Stimulated activated CD8-positive, alpha-beta memory T cell treated with anti-CD3 and anti-CD28 coated beads, Interleukin-7, amount 100 ng/mL, for 1 hour (primary cell): ENCODE measurements at places on chromosomes 12 and 14.

GRCh38 chr12:113049976-113050742 lies 6.4 kb upstream of the DTX1 start:
- DNase-seq, result no peak

DNA sequence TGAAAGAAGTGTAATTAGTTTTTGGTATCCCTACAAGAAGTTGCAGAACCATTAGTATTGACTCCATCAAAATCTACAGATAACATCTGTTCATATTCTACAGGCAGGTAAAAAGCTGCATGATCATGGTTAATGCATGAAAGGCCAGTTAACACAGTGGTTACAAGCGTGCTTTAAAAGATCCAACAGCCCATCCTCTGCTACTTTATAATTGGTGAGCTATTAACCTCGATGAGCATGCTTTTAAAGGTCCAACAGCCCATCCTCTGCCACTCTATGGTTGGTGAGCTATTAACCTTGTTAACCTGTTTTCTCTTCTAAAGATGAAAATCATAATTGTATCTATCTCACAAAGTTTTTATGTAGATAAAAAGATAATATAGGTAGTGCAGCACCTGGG lies 289.3 kb downstream of the DUSP6 start:
- no peak for DNase-seq

GRCh38 chr12:122860040-122860853 lies 25.0 kb downstream of the HIP1R start:
- peak; percentile 74 for DNase-seq

DNA sequence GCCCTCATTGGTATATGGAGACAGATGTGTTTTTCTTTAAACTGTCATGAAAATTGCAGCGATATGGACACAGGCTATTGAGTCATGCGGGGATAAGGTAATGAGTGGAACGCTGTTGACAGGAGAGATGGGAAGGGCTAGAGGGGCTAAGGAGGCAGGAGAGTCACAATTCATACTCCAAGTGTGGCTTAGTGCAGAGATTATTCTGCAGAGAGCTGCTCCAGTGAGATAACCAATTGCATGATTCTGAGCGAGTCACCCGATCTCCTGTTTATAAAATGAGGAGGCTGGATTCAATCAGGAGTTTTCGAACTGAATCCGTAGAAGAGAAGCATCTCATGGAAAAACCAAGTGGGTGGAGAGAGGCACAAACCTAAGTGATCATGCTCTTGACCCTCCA lies 106.4 kb upstream of the PLEKHG7 start:
- no peak for DNase-seq

DNA sequence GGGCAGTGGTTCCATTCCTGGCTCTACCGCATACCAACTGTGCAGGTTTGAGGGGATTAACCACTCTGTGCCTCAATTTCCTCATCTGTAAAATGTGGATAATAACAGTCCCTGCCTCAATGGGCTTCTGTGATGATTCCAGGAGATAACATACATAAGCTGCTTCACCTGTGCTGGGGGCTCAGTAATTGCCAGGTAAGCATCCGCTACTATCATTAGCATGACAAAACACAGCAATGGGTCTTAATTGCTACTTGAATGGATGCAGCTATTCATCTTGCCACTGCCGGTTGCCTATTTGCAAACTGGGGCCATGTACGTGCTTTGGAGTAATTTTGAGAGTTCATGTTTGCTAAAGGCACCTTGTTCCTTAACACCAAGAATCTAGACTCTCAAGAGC lies 132.6 kb downstream of the TMEM132D start:
- DNase-seq, result no peak
